ENCODE measurements at places on chromosomes 7 and 10.

DNA sequence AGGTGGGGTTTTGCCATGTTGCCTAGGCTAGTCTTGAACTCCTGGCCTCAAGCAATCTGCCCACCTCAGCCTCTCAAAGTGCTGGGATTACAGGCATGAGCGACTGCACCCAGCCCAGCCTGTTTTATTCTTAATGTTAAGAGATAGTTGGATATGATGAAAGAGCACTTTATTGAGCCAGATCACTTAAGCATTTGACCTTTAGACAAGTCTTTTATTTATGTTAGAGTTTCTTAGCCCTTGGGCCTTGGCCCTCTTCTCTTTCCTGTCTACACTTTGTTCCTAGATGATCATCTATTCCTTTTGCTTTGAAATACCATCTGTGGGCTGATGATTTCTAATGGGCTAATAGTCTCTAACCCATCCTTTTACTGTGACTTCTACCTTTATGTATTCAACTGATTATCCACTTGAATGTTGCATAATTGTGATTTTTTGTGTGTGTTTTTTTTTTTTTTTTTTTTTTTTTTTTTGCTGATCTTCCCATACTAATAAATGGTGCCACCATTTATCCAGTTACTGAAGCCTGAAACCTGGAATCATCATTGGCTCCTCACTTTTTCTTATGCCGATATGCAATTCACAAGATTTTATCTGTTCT, 34.8 kb downstream of the BTRC start:
- no peak for DNase-seq

GRCh38 chr7:4071370-4072058, 610.6 kb upstream of the FOXK1 start:
- DNase-seq = no peak

DNA sequence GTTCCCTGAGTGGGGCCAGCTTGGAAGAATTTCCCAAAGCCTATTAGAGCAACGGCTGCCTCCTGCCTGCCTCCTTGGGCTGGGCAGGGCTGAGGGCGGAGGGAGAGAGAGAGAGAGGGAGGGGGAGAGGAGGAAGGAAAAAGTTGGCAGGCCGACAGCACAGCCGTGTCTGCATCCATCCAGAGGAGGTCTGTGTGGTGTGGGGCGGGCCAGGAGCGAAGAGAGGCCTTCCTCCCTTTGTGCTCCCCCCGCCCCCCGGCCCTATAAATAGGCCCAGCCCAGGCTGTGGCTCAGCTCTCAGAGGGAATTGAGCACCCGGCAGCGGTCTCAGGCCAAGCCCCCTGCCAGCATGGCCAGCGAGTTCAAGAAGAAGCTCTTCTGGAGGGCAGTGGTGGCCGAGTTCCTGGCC, at the start of gene AQP1:
Gene AQP1, plus strand, starts transcription at position 293 of the 409 bp plus-strand sequence. Its CDS starts 57 bp downstream, at position 350.
- peak; percentile 86 for DNase-seq

GRCh38 chr7:26188206-26188956, 12.2 kb downstream of the HNRNPA2B1 start:
- no peak for DNase-seq

DNA sequence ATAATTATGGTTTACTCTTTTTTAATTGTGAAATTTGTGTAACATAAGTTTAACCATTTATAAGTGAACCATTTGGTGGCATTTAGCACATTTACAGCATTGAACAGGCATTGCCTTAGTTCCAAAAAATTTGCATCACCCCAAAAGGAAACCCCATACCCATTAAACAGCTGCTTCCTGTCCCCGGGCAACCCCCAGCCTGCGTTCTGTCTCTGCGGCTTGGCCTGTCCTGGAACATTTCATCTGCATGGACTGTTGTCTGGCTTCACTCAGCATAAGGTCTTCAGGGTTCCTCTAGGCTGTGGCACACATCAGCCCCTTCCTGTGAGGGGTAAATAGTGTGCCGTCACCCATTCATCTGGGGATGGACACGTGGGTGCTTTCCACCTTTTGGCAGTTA, 6.9 kb downstream of the RET start:
- no peak for DNase-seq

- DNase-seq = no peak
These were observed 2.0 kb upstream of the ACTA2 start for GRCh38 chr10:88954458-88955083.

Data from left ventricle myocardium inferior (tissue), 1 donor.